ENCODE measurements at places on chromosomes 16 and 17.

DNA sequence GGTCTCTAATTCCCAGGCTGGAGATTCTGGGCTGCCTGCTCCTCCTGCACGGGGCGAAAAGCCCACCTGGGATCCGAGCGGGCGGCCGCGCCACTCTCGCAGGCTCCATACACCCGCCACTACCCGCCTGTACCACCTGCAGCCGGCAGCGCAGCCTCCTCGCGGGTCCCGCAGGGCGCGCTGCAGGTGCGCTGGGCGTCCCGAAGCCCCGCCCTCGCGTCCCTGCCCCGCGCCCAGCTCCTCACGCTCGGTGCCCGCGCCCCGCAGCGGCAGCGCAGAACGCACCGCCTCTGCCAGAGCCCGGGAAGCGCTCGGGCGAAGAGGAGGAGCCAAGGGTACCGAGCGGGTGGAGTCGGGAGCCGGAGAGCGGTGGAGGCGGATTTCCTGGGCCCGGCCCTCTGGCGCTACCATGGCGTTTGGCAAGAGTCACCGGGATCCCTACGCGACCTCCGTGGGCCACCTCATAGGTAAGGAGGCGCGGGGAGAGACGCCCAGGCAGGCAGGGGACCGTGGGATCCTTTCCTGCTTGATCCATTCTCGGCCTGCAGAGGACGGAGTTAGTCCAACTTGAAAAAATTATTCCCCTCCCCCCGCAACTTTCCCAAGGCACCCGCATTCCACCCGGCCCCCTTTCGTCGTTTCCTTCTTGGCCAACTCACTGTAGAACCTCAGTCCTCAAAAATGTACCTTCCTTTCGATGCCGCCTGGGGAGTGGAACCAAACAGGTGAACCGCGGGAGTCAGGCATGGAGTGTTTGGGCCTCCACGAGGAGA lies at the start of gene TOM1L1:
TOM1L1 (plus strand) TSS at position 396 of the 773 bp plus-strand sequence; CDS start at position 410, 14 bp downstream.
- no peak for DNase-seq

GRCh38 chr17:79986411-79987186 lies 49.1 kb downstream of the TBC1D16 start:
- DNase-seq: no peak

- no peak for DNase-seq
These were observed 16.8 kb upstream of the TRPV2 start for GRCh38 chr17:16398270-16399267.

DNA sequence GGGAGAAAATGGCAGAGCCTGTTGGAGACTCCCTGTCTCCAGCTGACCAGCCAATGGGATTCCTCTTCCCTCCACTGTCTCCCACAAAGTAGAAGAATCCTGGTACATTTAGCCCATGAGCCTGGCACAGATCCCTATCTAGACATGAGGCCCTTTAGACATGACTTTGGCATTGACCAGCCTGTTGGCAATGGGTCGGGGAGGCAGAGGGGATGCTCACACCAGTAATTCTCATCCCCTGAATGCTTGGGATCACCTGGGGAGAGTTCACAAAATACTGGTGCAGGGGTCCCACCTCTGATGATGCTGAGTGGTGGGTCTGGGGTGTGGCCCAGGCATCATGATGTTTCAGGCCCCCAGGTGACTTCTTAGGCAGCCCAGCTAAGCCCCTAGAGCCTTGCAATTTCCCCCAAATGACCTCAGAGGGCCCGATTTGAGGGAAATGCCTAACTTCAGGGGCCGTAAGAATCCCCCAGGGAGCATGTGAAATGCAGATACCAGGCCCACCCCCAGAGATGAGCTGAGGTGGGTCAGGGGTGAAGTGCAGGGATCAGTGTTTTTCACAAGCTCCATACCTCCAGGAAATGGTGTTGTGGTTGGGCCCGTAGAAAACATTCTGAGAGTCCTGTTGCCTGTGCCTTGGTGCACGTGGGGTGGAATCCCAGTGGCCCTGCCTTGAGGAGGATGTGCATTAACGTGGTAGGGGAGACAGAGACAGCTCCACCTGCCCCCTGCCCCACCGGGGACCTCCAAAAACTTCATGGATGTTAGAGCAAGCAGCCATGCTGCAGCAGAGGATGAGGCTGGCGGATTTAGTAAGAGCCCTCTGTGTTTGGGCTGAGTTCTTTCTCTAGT lies 42.1 kb downstream of the SNX20 start:
- no peak for DNase-seq

DNA sequence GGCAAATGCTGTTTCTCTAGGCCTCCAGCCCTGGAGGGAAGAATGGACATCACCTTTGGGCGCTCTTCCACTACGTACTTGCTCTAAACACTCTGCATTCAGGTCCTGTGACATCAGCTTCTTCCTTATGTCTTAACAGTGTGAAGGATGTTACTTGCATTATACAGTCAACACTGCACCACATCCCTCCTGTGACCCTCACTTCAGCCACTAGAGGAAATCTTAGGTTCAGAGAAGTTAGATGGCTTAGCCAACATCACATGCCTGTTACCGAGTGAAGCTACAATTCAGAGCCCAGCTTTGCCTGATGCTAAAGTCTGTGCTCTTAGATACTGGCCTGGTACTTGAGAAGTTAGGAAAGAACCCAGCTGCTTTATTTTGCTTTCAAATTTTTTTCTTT lies 18.3 kb downstream of the UBFD1 start:
- no peak for DNase-seq

GRCh38 chr16:89173174-89173921 lies 1.8 kb downstream of the CDH15 start:
- no peak for DNase-seq

GRCh38 chr17:37359682-37360188 lies 16.1 kb upstream of the C17orf78 start:
- DNase-seq: no peak

GRCh38 chr17:33137426-33137825 lies 145.8 kb downstream of the SPACA3 start:
- no peak for DNase-seq

DNA sequence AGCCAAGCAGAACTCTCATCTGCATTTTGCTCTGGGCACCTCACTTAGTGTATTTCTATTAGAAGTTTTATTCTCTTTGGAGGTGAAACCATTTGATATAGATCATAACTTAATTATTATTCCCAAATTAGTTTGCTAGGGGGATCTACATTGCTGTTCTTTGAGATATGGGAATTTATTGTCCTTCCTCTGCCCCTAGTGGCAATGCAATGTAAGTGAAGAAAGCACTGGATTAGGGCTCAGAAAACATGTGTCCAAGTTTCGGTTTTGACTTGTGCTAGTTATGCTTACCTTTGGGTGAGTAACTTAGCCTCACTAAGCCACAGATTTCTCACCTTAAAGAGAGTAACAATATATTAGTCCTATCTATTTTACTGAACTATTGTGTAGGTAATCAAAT lies 2.9 kb downstream of the KRT39 start:
- no peak for DNase-seq

GRCh38 chr16:14283786-14284185 lies 212.7 kb downstream of the MRTFB start:
- no peak for DNase-seq

DNA sequence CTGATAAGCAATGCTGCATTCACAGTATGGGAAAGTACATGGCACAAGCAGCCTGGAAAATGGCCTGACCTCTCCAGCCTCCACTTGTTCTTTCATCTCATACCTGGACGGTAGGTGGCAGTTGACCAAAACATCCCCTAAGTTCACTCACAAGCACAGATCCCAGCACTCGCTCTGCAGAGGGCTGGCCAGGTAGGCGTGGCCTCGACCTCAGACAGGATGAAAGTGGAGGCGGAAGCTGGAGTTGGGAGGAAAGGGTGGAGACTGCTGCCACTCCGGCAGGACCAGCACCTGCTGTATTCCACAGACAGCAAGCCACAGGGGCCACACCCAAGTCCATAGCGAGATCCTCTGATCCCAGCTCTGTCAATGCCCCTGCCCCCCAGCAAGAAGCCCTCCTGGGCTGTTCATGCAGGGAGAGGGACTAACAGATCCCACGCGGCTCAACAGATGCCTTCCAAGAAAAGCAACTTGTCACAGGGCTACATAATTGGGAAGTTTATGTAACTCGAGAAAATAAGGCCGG lies 31.3 kb downstream of the ZCCHC14 start:
- no peak for DNase-seq

GRCh38 chr16:27600381-27600780 lies 50.4 kb downstream of the KATNIP start:
- DNase-seq: no peak

DNA sequence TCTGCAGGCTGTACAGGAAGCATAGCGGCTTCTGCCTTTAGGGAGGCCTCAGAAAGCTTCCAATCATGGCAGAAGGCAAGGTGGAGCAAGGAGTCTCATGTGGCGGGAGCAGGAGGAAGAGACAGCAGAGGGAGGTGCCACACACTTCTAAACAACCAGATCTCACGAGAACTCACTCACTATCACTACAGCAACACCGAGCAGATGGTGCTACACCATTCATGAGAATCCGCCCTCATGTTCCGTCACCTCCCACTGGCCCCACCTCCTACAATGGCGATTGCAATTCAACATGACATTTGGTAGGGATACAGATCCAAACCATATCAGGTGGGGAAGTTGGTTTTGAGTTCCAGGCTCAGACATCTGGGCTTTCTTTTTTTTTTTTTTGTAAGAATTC lies 31.9 kb upstream of the NUDT7 start:
- DNase-seq: no peak

Data from activated CD4-positive, CD25-positive, alpha-beta regulatory T cell treated with anti-CD3 and anti-CD28 coated beads, Interleukin-2, amount 50 U/mL, for 16 hours (primary cell).